ENCODE measurements at places on chromosomes 16 and 17.

DNA sequence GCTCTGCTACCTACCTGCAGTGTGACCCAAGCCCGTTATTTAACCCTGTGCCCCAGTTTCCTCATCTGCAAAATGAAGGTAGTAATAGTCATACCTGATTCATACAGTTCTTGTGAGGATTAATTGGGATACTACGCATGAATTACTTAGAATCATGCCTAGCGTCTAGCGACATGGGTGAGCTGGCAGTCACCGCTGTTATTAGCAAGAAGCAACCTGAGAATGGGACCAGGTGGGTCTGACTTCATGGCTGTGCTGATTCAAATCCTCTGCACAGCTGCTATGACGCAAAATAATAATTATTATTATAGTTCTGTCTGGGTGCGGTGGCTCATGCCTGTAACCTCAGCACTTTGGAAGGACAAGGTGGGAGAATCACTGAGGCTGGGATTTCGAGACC, 7.9 kb downstream of the SOCS1 start:
- no peak for DNase-seq

DNA sequence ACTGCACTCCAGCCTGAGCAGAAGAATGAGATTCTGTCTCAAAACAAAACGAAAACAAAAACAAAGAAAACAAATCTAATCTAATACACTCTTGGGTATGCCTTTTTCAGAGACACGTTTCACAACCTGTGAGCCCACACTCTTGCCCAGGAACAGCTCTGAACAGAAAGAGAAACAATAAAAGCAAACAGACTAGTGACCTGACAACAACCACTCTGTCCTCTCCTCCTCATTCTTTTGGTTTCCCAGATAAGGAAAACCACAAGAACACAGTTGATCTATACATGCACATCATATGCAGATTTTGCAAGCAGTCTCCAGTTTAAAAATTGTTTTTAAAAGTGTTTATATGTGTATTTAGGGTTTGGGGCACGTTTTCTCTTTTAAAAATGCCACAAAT, 1.3 kb downstream of the MKS1 start:
- no peak for DNase-seq

- DNase-seq = no peak
Observed at GRCh38 chr16:12416136-12416787, 387.4 kb downstream of the CPPED1 start.

DNA sequence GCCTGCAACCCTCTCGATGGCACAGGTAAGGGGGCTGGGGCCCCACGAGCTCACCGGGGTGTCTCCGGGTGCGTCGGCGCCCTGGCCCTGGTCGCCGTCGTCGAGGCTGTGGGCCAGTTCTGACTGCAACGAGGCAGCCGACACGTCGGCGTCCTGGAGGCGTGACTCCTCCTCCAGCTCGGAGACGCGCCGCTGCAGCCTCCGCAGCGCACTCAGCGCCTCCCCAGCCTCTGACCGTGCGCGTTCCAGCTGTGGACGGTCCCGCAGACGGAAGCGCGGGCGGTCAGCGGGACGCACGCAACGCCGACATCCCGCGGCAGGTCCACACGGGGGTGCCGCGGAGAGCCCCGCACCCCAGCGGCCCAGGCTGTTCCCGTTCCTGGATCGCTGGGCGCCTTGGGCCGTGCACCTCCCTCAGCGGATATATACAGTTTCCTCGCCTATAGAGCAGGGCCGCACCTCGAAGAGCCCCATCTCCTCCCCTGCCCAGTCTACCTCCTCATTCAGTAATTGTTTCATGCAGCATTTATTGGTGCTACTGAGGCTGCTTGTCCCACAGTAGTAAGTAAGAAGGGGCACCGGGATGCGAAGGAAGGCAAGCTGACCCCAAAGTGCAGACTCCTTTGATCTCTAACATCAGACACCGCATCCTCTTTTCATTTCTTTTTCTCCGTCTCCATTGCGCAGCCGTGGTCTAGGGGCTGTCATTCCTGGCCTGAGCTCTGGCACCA, 5.8 kb downstream of the THOC6 start:
- DNase-seq = no peak

- no peak for DNase-seq
Observed at GRCh38 chr16:59154295-59154694, 420.2 kb upstream of the GOT2 start.

DNA sequence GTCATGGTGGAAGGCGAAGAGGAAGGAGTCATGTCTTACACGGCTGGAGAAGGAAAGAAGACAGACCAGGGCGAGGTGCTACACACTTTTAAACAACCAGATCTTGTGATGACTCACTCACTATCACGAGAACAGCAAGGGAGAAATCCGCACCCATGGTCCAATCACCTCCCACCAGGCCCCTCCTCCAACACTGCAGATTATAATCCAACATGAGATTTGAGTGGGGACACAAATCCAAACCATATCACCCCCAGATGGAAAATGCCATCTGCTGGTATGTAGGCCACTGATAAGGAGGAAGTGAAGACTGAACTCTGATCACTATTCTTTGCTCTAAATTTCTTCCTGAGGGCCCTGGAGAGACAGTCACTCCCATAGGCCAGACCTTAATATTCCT, 7.5 kb upstream of the ITGAX start:
- DNase-seq = no peak

DNA sequence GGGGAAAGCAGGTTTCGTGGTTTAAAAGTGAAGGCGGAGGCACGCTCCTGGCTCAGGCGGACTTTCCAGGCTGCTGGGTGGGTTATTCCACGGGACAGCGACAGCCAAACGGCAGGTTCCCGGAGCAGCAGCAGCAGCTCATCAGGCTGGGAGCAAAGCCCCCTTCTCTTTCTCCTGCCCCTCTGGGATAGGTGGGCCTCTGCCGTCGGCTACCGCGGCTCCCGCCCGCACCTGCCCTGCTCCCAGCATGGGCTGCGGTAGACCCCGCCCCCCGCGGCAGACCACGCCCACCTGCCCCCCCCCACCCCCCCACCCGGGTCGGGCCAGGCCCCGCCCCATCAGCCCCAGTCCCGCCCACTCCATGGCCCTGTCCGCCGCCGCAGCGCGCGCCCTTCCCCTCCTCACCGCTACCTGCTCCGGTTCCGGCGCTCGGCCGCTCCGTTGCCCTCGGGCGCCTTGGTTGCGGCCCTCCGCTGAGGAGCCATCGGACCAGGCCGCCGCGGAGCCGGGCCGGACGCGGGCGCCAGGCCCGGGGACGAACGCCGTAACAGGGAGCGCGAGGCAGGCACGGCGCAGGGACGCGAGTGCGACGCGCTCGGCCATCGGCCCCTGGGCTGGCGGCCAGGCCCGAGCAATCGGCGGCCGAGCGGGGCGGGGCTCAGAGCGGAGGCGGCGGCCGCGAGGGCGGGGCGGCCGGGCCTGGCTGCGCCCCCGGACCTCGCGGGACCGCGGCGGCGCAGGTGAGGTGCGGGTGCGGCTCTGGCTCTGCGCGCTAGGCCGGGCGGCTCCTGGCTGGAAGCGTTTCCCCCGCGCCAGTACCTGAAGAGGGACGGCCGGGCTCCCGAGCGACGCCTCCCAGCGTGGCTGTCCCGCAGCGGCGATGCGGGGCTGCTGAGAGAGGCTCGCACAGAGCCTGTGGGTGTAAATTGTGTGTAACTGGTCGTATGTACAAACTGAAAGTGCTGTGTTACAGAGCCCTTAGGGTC, at the start of the genes HEXD and OGFOD3:
Gene HEXD (plus strand): TSS at position 347 of the 986 bp plus-strand sequence. CDS start 1,453 bp downstream, outside the sequence.
Gene OGFOD3 (minus strand): TSS at position 586 of the 986 bp plus-strand sequence. CDS start 101 bp downstream, at position 485.
- DNase-seq = peak; percentile 59

- DNase-seq = no peak
Observed at GRCh38 chr16:64964126-64964540, 157.7 kb downstream of the CDH11 start.

DNA sequence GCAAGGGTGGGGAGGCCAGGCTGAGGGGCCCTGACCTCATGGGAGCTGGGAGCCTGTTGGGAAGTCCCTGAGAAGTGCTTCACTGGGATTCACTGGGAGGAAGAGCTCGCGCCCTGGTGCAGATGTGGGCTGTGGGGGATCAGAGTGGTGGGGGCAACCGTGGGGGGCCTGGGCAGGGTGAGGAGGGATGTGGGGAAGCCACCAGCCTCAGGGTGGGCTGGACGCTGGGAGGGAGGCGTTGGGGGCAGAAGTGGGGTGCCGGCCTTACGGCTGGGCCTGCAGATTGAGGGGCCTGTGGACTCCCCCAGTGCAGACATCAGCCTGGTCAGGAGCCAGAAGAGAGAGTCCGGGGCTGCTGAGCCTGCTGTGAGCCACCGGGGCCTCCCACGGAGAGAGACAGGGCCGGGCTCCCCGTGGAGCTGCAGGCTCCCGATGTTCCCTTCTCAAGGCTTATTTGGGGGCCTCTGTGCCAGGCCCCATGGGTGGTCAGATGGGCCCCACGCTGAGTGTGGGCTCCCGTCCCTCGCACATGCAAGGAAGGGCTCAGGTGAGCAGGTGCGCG, 7.8 kb downstream of the DPEP1 start:
- DNase-seq = no peak

GRCh38 chr17:42441371-42442195, 17.1 kb upstream of the ATP6V0A1 start:
- DNase-seq = no peak

GRCh38 chr17:28716740-28717577, 709 bp downstream of the RAB34 start:
- no peak for DNase-seq

- no peak for DNase-seq
Observed at GRCh38 chr17:14451729-14452191, 150.9 kb downstream of the HS3ST3B1 start.

GRCh38 chr17:83137523-83137922, 58.1 kb downstream of the METRNL start:
- DNase-seq = no peak

DNA sequence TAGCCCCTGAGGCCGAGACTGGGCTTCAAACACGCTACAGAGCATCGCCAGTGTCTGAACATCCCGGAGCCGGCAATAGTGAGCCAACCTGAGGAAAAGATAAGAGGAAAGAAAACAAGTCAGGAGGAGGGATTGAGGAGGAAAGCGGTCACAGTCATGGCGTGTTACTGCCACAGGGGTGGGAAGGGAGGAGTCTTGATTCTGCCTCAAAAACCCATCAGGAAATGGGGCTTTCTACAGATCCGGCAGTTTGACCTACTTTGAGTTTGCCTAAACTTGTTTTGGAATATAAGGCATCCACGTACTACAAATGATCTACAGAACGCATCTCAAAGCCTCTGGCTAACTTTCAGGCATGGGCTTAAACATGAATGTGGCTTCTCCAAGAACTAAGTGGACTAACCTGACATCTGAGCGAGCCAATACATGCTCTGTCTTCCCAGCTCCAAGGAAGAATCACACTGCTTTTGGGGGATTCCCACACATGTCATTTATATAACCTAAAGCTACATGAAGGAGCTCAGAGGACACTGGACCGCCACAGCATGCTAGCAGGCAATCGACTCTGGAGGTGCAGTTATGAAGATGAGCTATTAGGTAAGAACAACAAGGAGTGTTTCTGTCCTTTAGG, 96.6 kb downstream of the WDR59 start:
- DNase-seq = no peak

- DNase-seq = no peak
Observed at GRCh38 chr17:68450391-68450790, 6.9 kb downstream of the WIPI1 start.

DNA sequence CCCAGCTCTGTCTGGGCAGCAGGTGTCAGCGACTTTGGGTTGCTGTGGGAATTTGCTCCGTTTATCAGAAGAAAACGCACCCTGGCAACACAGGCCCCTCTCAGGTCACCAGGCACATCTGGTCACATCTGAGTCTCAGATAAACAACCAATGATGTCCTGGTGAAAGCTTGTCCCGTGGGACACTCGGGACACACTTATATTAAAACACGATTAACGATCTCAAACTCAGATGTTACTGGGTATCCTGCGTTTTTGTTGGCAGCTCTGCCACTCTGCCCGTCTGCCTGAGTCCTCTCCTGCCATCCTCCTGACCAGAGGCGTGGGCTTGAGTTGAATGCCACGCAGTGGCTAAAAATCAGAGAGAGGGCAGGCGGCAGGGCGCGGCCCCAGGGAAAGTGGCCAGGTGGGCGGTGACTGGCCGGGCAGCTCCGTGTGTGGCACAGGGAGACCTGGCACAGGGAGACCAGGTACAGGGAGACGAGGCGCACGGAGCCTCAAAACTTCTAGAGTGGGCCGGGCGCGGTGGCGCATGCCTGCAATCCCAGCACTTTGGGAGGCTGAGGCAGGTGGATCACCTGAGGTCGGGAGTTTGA, 2.1 kb downstream of the SECTM1 start:
- no peak for DNase-seq

GRCh38 chr16:65312795-65313194, 190.9 kb upstream of the CDH11 start:
- DNase-seq = no peak

DNA sequence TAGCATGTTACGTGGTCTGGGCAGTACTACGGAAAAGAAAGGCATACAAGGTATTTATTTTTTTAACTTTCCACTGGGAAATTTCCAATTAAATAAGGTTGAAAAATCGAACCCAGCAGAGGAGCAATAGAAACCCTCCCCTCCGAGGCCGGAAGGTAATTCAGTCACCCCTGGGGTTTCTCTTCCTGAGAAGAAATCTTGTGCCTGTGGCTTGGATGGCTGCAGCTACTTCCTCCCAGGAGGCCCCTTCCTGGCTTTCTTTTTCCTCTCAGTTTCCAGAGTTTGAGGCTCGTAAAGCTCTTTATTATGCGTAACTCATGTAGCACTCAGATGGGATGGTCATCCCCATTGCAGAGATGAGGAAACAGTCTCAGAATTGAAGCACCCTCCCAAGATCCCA, 140.3 kb downstream of the ASIC2 start:
- no peak for DNase-seq

DNA sequence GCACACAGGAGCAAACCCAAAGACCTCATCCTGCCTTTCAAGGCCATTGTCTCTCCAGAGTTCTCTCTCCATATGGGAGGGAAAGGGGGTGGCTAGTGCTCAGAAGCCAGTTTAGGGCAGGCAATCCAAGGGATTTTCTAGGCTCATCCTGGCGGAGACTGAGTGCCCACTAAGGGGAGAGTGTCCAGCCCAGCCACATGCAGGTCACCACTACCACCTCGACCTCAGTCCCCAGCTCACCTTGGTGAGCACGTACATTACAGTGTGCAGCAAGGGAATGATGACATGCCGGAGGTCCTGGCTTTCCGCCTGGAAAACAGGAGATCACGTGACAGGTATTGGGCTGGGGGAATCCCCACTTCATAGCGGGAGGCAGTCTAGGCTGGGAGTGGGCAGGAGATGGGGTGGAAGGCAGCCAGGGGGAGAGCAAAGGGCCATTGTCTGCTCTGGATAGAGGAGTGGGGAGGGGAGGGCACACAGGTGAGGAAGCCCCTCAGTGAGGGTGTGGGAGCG, 29.9 kb downstream of the PIK3R6 start:
- DNase-seq = no peak

GRCh38 chr17:65181237-65182061, 44.3 kb downstream of the RGS9 start:
- no peak for DNase-seq

DNA sequence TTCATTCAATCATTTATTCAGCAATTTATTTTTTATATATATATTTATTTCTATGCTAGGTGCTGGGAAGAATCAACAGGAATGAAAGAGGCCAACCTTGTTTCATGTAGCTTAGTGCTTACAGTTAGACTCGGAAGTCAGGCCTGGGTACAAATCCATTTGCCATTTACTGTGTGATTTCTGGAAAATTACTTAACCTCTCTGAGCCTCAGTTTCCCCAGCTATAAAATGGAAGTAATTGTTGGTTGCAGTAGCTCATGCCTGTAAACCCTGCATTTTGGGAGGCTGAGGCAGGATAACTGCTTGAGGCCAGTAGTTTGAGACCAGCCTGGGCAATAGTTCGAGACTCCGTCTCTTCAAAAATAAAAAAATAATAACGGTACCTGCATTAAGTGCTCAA, 27.2 kb upstream of the MLKL start:
- DNase-seq = no peak

All from NCI-H446 treated with DMSO at 0.1 percent for 48 hours (cell line).